Activated CD4-positive, alpha-beta T cell treated with anti-CD3 and anti-CD28 coated beads, Interleukin-2, amount 10 ng/mL, durations not matched to agents 24 days and 14 days (primary cell): ENCODE measurements at places on chromosomes 6 and 20. TPM values are rescaled to one million over a fixed set of nuclear protein-coding genes. Genes with fewer than 3 reads are reported as not detected.

- DNase-seq: no peak
Observed at GRCh38 chr6:96301023-96301422, 220.6 kb upstream of the UFL1 start.

- DNase-seq: no peak
Observed at GRCh38 chr6:17886891-17887290, 100.5 kb downstream of the KIF13A start.

- no peak for DNase-seq
Observed at GRCh38 chr20:57408131-57408530, 16.9 kb downstream of the RBM38 start.

DNA sequence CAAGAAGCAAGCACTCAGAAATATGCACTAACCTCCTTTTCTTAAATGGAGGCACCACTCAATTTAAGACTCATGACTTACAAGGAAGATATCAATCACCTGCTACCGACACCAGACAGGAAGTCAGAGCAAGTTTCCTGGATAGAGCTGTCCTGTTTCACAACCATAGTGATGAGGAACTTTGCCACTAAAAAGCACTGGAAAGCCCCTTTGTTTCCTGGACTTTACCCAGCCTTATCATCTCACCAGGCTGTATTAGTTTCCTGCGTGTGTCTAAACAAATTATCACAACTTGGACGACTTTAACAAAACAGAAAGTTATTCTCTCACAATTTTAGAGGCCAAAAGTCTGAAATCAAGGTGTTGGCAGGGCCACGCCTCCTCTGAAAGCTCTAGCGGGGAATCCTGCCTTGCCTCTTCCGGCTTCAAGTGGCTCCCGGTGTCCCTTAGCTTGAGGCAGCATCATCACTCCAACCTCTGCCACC, 253.8 kb upstream of the STXBP5 start:
- DNase-seq: peak; percentile 65

DNA sequence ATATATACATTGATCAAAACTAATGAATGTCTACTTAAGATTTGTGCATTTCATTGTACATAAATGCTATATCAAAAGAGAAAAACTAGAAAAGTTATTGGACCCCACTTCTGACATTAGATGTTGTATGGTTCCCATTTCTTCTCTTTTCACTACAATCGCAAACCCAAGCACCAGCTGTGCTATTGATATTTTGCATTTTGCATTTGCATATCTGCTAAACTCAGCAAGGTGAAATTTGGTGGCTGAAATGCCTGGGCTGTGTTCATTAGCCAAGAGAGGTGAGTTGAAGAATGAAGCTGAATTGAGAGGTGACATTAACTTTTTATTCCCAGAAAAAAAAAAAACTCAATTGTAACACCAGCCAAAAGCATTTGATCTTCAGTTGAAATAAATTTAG, 232.1 kb upstream of the TENT5A start:
- DNase-seq: no peak

DNA sequence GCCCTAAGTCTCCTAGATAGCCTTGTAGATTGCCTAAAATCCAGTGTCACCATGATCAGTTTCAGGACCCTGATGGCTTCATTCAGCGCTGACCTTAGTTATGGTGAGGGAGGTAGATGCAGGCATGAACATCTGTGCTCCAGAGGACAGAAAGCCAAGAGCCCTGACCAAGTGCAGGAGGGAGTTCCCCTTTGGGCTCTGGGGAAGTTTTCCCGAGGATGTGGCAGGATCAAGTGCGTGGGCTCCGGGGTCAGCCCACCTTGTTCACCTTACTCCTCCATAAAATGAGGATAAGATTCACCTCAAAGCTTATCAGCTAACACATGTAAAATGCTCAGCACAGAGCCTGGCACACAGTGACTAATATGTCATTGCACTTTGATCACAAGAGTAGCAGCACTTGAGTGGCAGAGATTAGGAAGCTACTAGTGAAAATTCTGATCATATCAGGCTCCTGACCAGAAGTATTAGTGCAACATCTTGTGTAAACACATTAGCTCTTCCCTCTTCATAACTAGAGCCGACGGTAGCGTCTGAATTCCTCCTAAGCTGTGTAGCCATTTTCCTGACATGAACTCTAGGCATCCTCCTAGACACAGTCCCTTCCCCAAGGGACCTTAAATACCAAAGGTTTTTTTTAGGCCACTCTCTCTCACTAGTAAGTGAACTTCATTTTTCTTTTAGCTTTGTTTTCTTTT, 125.2 kb downstream of the SULF2 start:
- DNase-seq: no peak

Gene TFAP2A
- not detected in 2 replicates for total RNA-seq

Gene KHDC1L
- not detected in 2 replicates for total RNA-seq

Gene GTSF1L
- not detected in 2 replicates for total RNA-seq

Gene MCCD1
- total RNA-seq: not detected in 2 replicates
